ENCODE measurements at places on chromosomes 4 and X.

GRCh38 chr4:59553063-59553720 is 1646.9 kb upstream of the ADGRL3 start:
- no peak for DNase-seq

DNA sequence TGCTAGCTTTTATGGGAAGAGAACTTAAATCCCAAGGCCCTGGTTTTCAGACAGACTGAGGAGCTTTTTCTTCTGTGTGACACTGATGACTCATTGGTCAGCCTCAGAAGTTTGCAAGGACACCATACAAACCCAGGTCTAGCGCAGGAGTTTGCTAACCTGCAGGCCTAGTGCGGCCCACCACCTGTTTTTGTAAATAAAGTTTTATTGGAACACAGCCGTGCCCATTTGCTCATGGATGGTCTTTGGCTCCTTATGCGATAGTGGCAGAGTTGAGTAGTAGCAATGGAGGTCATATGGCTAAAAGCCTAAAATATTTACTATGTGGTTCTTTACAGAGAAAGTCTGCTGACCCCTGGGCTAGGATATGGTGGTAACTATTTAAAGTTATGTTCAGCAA is 98.3 kb downstream of the STOX2 start:
- DNase-seq, result no peak

DNA sequence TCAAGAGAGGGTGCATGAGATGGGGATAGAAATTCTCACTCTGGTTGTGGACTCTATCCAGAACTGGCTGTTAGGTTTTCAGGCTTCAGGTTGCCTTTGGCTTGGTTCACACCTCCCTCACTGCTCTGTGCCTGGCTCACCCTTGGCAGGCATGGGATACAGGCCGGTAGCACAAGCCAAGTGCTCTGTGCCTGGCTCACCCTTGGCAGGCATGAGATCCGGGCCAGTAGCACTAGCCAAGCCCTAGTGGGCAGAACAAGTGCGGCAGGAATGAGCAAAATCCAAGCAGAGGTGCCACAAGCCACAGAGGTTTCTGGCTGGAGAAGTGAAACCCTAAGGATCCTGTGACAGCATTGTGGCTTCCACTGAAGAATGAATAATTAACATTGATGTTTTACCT is 1642.3 kb downstream of the C4orf33 start:
- DNase-seq, result no peak

- no peak for DNase-seq
These were observed 102.0 kb upstream of the PDLIM3 start for GRCh38 chr4:185637163-185637875.

DNA sequence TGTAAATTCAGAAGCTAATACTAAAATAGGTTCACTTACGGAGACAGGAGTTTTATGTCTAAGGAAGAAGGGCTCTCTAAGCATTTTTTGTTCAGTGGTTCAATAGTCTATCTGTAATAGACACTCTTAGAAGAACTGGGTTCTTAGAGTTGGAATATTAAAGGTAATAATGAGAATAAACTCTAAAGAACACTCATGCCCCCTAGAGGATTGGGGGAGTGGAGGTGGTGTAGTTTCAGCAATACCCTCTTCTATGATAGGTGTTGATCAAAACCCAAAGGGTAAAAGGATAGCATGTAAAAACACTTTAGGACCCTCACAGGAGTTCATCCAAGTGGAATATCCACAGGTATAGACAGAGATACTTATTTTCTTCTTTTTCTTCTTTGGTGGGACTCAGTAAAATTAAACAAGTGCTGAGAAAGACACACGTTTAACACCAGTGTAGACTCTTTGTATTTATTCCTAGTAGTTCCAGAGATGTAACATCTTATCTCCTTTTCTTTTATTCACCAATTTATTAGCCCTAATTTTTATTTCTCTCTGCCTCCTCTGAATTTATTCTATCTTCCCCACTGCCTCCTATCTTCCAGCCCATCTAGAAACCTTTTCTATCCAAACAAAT is 25.7 kb upstream of the MND1 start:
- peak; percentile 61 for DNase-seq

All from Kasumi-1 (cell line).